ENCODE measurements at places on chromosomes 5 and 9.

DNA sequence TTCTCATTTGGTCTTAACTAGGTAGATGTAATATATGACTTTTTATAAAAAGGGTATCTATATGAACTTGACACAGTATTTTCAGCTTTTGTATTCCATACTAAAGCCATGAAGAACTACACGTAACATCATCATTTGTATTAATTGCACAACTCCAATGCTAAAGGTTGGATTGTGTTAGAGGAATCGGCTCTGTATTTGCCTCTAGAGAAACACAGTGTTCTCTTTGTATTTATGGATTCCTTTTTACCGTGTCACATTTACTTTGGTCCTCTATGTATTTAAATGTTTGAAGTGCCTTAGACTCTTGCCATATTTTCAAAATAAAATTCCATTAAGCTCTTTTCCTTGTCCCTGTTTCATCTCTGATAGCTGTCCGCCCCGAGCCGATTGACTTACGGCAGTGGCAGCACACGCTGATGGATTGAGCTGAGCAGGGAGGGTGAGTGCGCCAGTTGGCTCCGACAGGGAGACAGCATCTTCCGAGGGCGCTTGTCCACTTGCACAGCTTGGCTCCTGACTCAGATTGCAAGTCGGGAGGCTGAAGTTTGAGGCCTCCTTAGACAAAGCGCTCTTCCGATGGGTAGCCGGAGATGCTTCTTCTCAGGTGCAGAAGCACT is 95.6 kb upstream of the DMRT1 start:
- DNase-seq = no peak

- DNase-seq = no peak
Observed at GRCh38 chr9:118575341-118576070, 793.7 kb downstream of the BRINP1 start.

DNA sequence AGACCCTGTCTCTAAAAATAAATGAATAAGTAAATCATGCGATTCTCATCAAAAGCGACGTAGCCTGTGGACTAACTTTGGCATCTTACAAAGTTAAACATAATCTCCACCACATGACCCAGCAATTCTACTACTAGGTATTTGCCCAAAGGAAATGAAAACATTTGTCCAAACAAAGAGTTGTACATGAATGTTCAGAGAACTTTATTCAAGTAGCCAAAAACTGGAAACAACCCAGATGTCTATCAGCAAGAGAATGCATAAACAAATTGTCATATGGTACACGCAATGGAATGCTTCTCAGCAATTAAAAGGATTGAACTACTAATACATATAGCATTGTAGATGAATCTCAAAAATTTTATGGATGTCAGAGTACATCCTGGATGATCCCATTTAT is 82.6 kb downstream of the ADRB2 start:
- DNase-seq = no peak

GRCh38 chr5:77644371-77645157 is 6.1 kb upstream of the OTP start:
- DNase-seq = peak; percentile 46

DNA sequence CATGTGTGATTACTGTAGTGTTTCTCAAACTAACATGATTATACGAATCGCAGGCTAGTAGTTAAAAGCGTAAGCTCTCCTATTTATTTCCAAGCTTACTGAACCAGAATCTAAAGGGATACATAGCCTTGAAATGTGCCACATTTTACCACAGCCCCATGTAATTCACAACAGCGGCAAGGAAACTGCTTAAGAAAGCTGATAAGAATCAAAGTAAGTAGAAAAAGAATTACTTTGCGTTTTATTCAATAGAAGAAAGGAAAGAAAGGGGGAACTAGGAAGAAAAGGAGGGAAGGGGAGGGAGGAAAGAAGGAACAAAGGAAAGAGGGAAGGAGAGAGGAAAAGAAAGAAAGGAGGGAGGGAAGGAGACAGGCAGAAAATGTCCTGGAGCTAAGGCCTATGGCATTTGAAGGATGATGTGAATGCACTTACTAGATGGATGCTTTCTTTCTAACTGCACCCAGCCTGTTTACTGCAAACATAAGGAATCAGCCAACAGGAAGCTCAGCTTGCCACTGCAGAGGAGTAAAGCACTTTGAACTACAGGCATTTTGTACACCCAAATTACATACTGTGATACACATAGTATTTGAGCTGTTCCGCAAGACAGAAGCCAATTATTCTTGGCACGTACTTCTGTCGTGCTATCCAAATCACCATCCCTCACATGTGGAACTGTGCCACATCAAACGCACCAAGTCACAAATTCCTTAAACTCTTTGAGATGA is 521.7 kb downstream of the RAB3C start:
- no peak for DNase-seq

DNA sequence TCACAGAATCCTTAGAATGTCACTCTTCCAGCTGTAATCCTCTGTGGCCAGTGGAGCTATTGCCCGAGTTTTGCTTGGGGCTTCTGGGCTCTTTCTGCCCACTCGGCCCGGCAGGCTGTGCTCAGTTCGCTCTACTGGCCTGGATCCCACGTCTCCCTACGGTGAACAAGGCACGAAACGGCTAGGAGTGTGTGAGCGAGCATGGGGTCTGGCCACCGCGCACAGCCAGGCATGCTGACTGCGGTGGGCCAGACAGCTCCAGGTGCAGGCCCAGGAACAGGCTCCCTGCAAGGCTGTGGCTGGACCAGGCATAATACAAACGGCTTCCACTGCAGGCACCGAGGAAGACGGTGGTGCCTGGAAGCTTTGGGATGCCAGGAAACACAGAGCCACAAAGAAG is 2035.5 kb upstream of the ACO1 start:
- DNase-seq = no peak

DNA sequence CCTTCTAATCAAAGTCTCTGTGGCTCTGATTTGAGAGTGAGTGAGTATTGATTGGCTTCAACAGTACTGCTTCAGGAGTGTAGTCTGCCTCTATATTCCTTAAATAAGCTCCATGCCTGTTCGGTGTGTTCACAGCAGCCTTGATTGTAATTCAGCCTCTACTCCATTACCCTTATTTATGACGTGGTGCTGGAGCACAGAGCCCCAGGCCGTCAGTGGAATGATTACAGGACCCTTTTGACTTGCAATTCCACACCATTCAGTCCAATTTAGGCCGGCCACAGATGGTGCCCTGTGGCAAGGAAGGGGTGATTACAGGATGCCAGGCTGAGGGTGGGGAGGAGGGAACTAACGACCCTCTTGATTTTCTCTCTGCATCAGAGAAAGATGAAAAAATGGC is 110.3 kb downstream of the ASTN2 start:
- DNase-seq = no peak

GRCh38 chr5:54551292-54551691 is 33.7 kb downstream of the SNX18 start:
- no peak for DNase-seq

DNA sequence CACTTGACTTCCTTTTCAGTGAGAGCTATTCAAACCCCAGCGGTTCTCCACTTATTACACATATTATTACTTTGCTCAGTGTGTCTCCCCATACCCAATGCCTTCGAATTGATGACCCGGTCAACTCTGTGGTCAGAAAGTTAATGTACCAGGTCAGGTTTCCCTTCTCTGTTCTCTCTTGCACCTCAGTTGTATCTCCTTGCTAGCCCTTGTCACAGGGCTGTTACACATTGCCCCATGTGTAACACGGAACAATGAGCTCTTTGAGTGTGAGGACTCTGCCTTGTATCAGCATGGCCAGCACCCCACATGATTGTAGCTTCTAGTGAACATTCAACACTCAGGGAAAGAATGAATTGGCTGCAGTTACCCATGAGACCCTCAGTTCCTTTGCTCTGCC is 73.6 kb downstream of the DOCK2 start:
- no peak for DNase-seq

- no peak for DNase-seq
Observed at GRCh38 chr5:73030995-73031394, 75.2 kb downstream of the FCHO2 start.

DNA sequence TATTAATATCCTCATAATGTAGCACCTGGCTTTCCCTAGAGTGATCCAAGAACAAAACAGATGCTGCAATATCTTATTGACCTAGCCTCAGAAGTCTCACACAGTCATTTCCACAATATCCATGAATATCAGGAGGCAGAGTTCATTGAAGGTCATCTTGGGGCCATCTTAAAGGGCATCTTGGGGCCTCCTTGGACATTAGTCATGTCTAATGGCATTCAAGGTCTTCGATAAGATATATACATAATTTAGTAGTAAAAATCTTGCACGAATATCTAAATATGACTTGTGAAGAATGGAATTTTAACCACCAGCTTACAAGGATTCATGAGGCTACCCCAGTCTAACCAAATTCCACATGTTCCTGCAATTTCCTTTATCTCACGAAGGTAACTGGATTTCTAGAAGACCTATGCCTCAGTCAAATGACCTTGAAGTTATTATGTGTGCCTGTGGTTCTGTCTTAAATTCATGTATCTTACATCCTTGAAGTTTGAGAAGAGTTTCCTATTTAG is 163.6 kb upstream of the SPEF2 start:
- DNase-seq = no peak

DNA sequence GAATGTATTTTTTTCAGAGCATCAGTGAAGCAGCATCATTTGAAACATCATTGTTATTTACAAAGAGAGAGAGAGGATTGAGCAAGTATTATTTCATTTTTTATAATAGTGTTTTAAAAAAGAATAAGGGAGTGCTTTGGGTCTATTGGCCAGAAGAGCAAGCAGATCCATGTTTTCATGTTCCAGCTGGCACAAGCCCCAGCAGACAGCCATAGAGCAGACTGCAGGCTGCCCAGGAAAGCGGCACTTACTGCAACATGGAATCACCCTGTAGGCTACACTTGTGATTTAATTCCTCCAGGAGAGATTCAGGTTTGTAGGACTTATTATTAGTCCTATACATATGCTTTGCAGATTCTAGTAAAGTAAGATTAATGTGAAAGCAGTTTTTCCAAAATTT is 407.0 kb upstream of the GRAMD2B start:
- DNase-seq = peak; percentile 26

DNA sequence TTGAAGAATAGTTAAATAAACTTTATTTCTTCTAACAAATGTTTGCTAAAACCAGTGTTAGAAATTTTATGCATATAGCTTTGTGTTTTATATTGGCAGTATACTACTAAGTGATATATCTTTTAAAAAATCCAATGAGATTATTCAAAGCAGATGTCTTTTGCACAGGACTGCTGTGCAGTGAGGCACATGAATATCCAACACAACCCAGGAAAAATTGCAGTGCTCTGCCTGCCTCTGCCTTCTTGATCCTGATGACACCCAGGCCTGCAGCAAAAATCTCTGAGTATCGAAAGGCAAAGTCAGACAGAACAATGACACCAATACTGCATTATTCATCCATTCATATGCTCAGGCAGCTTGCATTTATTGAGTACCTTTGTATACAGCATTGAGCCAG is 1076.5 kb upstream of the ARRDC3 start:
- DNase-seq = no peak

- no peak for DNase-seq
Observed at GRCh38 chr5:52300703-52301372, 486.9 kb upstream of the ITGA1 start.

DNA sequence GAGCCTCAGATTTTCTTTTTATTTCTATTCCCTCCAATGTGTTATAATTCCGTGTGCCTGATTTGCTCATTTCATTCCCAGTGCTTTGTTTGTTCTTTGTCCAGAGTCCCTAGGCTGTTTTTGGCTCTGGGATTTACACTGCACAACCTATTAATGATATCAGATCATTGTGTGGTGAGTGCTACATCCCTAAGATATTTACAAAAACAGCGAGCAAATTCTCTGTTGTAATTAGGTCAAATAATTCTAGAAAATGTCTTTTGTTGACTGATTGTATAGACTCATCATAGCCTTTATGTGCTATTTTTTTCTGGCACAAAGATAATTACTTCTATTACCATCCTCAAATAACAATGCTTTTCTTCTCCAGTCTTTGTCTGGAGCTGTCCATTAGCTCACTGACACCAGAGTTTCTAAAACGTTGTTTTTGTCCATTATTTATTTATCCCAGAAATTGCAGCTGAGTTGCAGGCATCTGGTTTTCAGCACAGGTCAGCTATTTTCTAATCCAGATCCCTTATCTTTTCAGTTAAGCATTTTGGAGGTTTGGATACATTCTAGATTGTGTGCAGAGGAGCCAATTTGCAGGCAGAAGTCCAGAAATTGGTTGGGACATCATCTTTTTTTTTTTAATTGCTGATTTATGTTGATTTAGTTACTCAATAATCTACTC is 379.9 kb upstream of the DMAC1 start:
- DNase-seq = peak; percentile 71
